ENCODE measurements at places on chromosomes 13 and 19.

DNA sequence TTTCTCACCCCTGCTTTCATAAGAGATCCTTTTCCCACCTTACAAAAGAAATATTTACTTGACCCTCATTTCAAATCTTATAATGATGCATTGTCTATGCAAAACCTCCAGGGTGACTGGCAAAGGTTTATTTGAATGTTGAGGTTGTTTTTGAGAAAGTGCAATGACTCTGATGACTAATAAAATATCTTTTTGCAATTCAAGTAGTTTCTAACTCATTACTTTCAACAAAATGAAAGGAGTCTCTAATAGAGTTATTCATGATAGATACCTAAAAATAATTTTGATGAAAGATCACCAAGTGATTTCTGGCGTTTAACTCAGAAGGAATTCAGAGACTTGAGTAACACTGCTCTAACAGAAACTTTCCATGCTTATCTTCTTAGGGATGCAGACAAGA lies 144.2 kb downstream of the FOXO1 start:
- no peak for DNase-seq

DNA sequence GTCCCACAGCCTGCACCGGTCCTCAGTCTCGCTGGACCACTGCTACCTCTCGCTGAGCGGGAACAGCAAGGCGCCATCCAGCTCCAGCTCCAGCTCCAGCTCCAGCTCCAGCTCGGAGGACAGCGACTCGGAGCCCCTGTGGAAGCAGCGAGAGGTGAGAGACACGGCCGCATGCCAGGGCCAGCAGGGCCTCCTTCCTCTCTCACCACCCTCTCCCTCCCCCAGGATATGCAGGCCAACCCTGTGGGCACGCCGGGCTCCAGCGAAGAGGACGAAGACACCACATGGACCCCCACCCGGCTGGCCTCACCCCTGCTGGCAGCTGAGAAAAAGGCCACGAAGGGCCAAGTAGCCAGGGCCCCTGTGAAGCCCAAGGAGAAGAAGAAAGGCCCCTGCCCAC lies 7.3 kb downstream of the SIX5 start:
- DNase-seq, result no peak

DNA sequence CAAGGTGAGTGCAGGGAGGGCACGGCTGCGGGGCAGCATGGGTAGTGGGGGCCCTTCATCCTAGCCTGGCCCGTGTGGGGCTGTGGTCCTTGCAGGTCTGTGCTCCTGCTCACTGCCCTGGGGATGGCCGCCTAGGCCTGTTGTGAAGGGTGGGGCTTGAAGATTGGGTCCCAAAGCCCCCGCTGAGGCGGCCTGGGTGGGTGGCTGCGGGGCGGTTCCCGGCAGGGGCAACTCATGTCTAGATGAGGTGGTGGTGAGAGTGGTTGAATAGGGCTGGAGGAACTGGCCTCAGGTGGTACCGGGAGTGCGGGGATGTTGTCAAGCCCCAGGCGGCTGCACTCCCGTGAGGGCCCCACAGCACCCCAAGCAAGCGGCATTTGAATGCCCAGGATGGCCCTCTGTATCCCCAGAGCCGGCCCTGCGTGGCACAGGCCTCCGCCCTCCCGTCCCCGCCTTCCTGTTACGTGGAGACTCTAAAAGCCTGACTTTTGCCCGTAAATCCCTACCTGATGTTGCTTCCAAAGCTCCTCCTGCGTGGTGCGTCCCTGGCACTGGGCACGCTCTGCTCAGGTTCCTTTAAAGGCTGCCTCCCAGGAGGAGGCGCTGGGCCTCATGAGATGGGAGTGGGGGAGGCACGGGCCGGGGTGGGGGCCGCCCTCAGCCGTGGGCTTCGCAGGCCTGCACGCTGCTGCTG lies 15.0 kb downstream of the SPPL2B start:
- no peak for DNase-seq

DNA sequence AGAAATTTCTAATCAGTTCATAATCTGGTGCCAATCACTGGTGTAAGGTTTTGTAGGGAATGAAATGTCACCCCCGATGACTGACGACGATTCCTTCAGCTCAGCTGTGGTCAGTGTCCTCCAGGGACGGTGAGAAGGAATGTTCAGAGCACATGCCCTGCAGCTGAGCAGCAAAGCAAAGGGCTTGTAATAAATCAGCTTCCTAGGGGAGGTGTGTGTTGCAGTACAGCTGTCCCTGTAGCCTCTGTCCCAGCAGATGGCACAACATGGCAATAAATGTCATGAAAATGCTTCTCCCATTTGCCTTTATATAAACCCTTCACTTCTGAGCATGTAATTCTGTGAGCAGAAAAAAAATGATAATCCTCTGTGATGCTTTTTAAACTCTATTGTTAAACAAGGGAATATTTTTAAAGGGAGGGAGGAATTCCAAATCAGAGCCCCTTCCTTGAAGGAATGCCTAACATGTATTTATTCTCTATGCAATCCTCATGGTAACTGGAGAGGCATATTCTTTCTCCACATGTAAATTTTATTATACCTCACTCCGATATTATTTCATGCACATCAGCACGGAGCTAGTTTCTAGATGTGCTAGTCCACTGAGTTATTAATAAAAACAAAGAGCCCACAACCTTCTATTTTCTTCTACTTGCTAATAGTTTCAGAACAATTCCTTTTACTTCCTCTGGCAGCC lies 102.5 kb downstream of the FAM216B start:
- DNase-seq, result no peak

GRCh38 chr13:94233837-94234236 lies 245.6 kb downstream of the DCT start:
- no peak for DNase-seq

DNA sequence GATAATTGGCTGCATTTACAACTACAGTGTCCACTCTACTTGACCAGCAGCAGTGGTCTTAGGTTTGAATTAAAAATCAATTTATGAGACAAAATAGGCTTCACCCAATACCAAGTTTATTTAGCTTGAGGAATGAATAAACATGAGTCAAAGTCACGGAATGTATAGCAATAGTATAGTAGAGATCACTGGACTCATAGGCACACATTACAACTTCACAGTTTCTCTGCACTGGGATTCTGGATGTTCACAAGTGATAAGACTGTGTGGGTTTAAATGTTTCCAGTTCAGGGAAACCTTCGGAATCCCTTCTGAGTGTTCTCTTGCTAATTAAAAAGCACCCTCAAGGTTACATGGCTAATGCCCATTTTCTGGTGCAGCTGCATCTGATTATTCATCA lies 1064.9 kb downstream of the SLITRK5 start:
- no peak for DNase-seq

Measured in activated CD8-positive, alpha-beta memory T cell treated with anti-CD3 and anti-CD28 coated beads for 48 hours (primary cell).